Renal pelvis (tissue), 12 donors: ENCODE measurements at places on chromosomes 6 and 20. TPM values are rescaled to one million over a fixed set of nuclear protein-coding genes. Genes with fewer than 3 reads are reported as not detected.

PRR18 gene
- polyA plus RNA-seq = 0.30 TPM

CYP24A1 gene
- 4.1 TPM for polyA plus RNA-seq

GRCh38 chr6:156917213-156917612, 140.0 kb downstream of the ARID1B start:
- DNase-seq = no peak

GRCh38 chr6:135286962-135287538, 105.9 kb downstream of the MYB start:
- DNase-seq = no peak

GRCh38 chr20:32326504-32326845, 31.7 kb upstream of the ASXL1 start:
- no peak for DNase-seq

GRCh38 chr6:153024709-153025017, 22.2 kb upstream of the MTRF1L start:
- no peak for DNase-seq

GRCh38 chr6:17892097-17892686, 95.2 kb downstream of the KIF13A start:
- DNase-seq = no peak

DNA sequence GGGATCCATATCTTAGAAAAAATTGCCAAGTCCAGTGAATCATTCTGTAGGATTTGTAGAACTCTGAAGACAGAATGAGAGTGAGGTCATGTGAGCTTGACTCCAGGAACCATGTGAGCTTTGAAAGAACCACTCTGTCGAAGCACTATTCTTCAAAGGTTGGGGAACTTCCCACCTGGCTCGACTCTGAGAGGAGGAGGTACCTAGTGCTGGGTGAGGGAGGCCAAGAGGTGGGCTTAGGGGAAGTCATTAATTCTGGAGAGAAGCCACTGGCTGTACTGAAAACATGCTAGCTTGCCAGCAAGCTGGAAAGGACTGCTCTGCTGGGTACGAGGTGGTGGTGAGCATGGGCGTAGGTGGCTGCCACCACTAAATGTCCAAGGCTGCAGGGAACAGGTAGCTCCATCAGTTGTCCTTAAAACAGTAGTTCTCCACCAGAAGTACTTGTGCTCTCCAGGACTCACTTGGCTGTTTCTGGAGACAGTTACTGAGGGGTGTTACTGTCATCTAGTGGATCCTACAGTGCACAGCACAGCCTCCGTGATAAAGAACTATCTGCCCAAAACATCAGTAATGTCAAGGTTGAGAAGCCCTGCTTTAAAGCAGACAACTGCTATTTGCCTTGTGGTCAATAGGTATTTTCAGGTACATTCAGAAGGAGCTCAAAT, 34.7 kb upstream of the SYNJ2 start:
- DNase-seq = no peak

SLC35D3 gene
- not detected for polyA plus RNA-seq

- DNase-seq = no peak
Observed at GRCh38 chr6:138818496-138819194, 22.8 kb downstream of the ECT2L start.

- no peak for DNase-seq
Observed at GRCh38 chr20:63926298-63926697, 29.9 kb downstream of the UCKL1 start.

- DNase-seq = no peak
Observed at GRCh38 chr20:25459916-25460535, 52.6 kb downstream of the GINS1 start.

GRCh38 chr6:35388030-35388429, 45.7 kb downstream of the PPARD start:
- DNase-seq = no peak

DNA sequence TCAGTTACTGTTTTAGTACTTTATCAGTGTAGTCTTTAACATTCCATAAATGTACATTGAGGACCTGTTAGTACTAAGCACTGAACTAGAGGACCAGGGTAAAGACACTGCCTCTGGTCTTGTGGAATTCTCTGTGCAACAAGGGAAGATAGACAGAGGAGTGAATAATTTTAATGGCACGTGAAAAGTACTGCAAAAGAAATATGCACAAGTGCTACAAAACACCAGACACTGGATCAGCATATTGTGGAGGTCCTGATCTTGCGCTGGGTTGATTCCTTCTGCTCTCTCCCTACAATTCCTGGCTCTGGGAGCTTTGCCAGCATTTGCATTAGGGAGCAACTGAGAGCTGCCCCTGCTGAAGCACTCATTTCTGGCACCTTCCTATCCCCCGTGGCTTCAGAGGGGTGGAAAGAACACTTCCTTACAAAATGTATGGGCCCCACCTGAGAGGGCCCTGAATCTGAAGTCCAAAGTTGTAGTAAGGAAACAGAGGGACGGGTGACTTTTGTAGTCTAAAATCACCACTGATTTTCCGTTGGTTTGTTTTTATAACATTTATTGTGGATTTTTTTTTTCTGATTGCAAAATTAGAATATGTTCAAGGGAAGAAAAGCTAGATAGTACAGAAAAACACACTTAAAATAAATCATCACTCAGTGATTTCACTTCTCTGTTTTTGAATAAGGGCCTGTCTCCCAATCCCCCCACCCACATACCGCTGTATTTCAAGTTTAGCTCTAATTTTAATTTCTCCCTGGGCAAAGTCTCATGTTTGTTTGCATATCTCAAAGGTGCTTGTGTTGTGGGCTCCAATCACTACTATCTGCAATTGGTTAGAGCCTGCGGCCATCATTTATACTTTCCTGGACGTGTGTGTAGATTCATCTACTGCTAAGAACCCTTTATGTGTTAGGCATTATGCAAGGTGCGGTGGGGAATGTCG, 4.9 kb downstream of the PKIG start:
- no peak for DNase-seq

DNA sequence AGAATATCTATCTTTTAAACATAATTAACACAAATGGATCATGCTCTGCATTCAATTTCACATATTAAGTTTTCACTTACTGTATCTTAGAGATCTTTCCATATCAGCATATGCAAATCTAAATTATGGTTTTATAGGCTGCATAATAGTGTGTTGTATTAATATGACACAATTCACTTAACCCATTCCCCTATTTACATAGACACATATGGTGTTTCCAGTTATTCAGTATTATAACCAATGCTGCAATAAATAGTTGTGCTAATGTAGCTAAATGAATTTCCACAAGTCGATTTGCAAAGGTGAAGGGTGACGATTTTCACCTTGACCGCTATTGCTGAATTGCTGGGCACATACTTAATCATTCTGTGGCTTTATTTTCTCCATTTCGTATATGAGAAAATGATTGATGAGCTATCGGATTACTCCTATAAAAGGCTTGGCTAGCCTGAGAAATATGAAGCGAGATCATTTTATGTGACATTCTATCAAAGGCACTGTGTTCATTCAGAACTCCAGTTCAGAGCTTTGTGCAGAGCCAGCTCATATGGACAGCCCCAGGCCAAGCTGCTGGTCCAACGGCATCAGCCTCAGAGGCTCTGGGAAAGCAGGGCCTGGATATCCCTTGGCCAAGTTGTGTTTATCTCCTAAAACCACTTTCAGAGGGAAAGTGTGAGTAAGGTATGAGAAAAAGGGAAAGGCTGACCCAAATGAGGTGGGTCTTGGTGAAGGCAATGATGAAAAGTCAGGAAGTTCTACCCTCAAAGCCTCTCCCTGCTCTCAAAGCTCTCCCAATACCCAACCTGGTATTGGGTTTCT, 50.8 kb downstream of the GFOD1 start:
- DNase-seq = no peak
